Posterior cingulate gyrus (tissue), 11 donors: ENCODE measurements at places on chromosomes 3 and 15.

DNA sequence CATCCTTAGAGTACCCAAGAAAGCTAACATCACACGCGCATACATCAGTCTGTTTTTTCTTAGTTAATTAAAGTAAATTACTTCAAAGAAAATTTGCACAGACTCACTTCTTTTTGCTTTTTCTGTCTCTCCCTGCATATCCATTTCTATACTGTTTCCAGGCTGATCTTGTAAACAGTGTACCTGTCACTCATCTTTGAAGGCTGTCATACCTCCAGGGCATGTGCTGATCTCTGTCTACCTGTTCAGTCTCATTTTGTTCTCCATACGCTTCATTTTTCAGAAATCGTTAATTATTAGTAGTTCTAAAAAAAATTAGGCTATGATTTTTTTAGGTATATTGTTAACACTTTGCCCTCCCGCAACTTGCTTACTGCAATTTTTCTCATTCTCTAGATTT lies 313.9 kb upstream of the ROBO2 start:
- DNase-seq, result no peak

DNA sequence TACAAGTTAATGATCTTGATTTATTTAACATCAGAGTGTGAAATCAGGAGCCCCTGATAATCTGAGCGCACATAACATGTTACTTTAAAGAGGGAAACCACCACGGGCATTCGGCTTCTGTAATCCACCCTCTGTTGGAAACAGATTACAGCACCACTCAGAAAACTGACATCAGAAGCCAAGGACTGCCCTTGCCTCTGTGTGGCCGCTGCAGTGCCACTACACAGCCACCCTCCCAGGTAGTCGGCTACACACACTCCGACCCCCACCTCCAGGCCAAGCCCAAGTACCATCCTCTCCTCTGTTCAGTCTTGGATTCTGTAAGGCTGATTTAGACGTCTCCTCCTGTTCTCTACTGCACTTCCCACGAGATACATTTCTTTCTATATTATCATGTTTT lies 251.7 kb downstream of the GABRB3 start:
- no peak for DNase-seq

DNA sequence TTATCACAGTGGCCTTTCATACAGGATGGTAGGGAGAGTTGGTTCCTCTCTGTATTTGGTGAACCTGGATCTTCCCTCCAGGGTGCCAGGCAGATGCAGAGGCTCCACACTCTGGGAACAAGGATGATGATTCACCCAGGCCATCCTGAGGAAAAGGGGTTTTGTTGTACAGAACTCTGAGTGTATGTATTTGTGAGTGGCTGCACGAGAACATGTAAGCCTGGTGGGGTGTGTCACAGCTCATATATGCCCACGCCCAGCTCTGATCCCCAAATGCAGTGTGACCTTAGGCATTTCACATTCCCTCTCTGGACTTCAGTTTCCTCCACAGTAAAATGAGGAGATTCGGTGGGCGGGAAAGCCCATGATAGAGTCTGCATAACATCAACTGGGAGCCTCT lies 11.6 kb upstream of the CILP start:
- no peak for DNase-seq

DNA sequence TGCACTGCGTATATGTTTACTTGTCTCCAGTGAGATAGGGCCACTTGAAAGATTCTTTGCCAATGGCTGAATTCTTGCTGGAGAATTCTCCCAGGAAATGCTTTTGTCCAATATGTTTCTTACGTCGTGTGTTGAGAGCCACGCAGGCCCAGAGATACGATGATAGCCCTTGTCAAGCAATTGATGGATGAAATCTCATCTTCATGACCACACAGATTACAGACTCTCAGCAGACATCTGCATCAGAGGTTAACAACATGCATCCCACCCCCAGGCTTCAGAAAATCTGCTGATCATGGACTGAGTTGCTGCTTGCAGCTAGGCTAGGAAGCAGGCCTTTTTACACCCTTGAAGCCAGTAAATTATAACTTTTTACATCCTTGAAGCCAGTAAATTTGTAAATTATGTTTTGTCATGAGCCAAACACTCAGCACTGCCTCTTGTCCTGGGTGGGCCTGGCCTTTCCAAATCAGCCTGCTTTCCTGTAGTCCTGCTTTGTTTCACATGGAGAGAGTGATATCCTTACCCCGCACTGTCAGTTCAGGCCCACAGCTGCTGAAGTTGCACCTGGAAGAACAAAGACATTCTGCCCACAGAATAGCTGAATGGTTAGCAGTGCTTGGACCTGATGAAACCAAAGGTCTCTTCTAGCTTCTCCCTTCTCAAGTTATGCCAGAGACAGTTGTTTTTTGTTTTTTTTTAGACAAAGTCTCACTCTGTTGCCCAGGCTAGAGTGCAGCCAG lies 84.4 kb downstream of the GPR156 start:
- no peak for DNase-seq

- no peak for DNase-seq
Measured at GRCh38 chr3:107328069-107328468, 49.2 kb upstream of the CCDC54 start.

DNA sequence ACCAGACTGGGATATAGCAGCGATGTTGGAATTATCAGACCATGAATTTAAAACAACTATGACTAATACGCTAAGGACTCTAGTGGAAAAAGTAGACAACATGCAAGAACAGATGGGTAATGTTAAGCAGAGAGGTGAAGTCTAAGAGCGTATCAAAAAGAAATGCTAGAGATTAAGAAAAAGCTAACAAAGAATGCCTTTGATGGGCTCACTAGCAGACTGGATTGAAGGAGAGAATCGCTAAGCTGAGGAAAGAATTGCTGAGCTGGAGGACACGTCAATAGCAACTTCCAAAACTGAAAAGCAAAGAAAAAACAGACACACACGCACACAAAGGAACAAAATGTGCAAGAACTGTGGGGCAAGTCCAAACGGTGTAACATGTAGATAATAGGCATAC lies 20.0 kb upstream of the CMTM6 start:
- no peak for DNase-seq

DNA sequence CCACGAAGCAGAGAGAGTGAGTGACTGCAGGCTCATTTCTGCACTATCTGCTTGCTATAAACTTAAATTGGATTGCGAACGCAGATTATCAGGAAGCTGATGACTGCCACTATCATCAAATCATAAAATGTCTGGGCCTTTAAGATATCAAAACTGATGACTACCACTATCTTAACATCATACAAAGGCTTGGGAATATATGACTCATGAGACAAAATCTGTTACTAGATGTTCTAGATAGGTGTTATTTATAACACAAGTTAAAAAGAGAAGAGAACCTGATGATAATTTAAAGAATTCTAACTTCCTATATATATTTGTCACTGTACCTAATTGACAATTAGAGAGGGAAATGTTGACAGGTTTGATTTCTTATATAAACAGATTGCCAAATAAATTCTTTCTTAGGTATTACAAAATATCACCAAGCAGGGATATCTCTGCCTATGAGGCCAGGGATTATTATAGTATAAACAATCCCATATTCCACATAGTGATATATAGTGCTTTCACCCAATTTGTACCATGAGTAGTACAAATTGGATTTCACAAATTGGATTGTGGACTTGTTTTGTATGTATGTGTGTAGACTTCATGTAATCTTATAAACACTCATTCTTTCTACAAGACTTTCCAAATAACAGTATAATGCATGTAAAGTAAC lies 1157.2 kb downstream of the ROBO1 start:
- no peak for DNase-seq

- no peak for DNase-seq
Measured at GRCh38 chr3:161579395-161580126, 83.0 kb downstream of the OTOL1 start.

DNA sequence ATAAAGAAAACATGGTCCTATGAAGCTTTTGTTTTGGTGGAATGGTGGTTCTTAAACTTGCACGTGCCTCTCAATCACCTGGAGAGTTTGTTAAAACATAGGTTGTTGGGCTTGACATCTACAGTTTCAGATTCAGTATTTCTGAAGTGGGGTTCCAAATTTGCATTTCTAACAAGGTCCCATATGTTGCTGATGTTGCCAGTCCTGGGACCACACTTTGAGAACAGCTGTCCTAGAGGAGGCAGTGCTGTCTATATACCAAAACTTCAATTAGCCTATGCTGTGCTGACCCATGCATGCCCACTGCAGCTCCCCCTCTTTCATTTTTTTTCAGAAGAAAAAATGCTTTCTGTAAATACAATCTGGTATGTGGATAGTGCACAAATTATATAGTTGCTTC lies 31.3 kb downstream of the ALCAM start:
- no peak for DNase-seq
